ENCODE measurements at places on chromosomes 1 and 21.

DNA sequence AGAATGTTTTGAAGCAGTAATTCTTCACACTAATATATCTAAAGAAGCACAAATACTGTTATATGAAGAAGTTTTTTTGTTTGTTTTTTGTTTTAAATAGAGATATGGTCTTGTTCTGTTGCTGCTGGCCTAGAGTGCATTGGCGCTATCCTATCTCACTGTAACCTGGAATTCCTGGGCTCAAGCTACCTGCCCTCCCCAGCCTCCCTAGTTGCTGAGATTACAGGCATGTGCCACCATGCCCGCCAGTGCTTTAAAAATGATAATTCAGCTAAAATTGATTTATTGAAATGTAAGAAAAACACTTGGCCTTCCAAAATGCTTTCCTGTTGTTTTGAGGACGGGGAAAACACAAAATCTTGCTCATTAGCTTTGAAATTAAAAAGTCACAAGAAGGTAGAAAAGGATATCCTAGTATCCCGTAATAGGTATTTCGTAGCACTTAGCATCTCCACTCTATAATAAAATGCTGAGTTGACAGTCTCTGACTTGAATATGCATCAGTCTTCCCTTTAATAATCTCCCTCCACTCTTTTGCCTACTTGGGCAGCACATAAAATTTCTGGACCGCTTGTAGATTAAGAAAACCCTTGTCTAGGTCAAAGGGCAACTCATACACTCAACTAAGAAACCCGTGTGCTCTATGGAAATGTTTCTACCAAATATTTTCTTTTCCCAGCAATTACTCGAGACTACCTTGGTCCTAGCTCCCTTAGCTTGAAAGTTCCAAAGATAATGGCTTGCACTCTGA, 1.3 kb downstream of the SCYL3 start:
- DNase-seq = no peak

GRCh38 chr1:231385416-231385748, 36.7 kb downstream of the EGLN1 start:
- DNase-seq = no peak

DNA sequence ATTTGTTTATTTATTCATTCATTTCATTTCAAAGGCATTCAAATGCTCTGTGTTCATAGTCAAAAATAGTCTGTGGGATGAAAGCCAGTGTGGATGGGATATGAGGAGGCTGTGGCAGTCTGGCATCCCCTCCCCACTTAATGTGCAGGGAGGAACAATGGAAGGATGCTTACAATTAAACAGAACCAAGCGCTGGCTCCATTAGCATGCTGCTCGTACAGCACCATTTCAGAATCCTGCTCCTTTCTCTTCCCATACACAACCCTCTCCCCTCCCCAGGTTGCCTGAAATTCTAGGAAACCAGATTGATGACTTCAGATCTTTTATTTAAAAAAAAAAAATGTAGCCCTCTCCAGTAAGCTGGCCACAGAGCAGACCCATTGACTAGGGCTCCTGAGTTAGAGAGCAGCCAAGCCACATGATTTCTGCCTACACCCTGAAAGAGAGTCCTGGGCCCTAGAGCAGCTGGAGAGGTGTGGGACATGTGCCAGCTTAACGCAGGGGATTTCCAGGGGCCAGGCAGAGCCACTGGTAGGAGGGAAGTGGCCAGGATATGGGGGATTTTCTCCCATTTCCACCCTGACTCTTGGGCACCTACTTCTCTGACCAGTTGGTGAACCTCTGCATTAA, 205.2 kb downstream of the ASTN1 start:
- DNase-seq = no peak

GRCh38 chr1:232952514-232953499, 2.4 kb downstream of the NTPCR start:
- DNase-seq = peak; percentile 49

All from astrocyte of the spinal cord (primary cell).